ENCODE measurements at places on chromosomes 1 and 21.

DNA sequence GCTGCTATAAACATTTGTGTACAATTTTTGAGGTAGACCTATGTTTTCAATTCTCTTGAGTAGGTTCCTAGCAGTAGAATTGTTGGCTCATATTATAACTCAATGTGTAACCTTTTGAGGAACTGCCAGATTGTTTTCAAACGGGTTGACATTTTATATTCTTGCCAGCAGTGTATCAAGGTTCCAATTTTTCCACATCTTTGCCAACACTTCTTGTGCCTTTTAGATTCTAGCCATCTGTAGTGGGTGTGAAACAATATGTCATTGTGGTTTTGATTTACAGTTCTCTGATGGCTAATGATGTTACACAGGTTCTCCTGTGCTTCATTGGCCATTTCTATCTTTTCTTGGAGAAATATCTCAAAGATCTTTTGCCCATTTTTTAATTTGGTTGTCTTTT, 36.4 kb downstream of the MAP3K7CL start:
- no peak for DNase-seq

- no peak for DNase-seq
These were observed 23.4 kb downstream of the WNT9A start for GRCh38 chr1:227924168-227924832.

GRCh38 chr1:187203257-187203656, 374.5 kb downstream of the PLA2G4A start:
- no peak for DNase-seq

DNA sequence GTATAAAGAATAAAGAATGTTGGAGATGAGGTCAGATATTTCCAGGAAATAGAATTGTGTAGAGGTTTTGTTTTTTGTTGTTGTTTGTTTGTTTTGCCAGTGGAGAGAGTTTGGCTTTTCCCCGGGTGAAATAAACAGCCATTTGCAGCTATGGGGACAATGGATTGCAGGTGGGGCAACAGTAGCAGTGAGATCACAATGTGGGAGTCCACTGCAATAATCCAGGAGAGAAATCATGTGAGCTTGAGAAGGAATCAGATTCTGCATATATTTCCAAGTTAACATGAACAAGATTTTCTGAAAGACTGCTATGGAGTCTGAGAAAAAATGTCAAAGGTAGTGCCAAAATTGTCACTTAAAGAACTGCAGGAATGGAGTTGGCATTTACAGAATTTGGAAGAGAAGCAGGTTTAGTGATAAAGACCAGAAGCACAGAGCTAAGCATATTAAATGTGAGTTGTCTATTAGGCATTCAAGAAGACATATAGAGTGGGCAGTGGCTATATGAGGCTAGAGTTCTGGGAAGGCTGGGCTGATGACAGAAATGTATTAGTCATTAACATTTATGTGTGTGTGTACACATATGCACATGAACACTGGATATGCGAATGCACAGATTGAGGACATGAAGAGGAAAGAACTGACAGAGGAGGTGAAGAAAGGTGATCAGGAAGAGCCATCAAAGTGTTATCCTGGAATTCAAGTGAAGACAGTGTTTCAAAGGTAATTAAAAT, 729.6 kb upstream of the PTBP2 start:
- no peak for DNase-seq

DNA sequence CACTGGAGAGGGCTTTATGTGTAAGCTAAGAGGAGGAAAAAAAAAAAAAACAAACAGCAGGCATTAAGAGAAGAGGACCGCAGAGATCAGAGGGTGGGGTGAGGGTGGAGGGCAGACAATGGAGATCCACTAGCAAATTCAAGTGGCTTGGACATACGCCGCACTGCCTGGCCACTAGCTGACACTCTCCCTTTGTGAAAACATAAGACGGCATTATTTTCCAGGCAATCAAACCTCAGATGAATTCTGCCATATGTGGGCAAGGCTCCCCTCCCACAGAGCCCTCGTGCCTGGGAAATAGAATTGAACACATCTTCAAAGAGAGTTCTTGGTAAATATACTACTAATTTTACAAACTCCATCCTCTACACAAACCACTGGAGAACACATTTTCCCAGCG, 53.6 kb downstream of the ERG start:
- no peak for DNase-seq

DNA sequence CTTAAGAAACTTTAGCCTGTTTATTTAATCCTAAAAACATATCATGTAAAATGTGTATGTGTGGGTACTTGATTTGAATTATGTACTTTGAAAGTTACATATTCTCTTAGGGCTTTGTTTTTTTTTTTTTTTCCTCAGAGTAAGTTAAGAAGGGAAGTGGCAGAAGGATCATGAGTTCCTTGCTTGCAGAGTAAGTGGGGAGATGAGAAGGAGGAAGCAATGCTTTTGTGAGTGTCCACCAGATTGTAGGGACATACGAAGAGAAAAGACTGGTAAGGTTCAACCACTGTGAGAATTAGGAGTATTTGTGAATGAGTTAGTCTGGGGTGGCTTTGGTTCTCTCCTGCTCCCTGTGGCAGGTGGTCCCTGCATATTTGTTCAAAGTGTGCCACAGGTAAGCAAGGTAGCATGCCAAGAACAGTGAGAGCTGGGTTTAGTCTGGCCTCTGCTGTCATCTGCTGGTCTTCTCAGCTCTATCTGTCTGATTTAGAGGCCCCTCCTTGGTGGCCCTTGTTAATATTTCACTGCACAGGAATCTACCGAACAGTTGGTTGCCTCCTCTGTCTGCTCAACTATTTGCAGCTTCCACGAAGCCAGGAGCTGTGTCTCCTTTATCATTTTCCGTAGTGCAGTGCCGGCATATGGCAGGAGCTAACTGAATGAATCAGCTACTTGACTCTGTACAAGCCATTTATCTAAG, 9.5 kb downstream of the DNM3 start:
- no peak for DNase-seq

- no peak for DNase-seq
These were observed 56.2 kb downstream of the KLHDC7A start for GRCh38 chr1:18536915-18537314.

- DNase-seq, result no peak
These were observed 142.2 kb downstream of the SLC45A1 start for GRCh38 chr1:8460132-8460544.

GRCh38 chr1:53551428-53551995, 92.3 kb downstream of the DMRTB1 start:
- DNase-seq, result no peak

GRCh38 chr1:115088115-115088778, 1.1 kb downstream of the TSPAN2 start:
- no peak for DNase-seq

DNA sequence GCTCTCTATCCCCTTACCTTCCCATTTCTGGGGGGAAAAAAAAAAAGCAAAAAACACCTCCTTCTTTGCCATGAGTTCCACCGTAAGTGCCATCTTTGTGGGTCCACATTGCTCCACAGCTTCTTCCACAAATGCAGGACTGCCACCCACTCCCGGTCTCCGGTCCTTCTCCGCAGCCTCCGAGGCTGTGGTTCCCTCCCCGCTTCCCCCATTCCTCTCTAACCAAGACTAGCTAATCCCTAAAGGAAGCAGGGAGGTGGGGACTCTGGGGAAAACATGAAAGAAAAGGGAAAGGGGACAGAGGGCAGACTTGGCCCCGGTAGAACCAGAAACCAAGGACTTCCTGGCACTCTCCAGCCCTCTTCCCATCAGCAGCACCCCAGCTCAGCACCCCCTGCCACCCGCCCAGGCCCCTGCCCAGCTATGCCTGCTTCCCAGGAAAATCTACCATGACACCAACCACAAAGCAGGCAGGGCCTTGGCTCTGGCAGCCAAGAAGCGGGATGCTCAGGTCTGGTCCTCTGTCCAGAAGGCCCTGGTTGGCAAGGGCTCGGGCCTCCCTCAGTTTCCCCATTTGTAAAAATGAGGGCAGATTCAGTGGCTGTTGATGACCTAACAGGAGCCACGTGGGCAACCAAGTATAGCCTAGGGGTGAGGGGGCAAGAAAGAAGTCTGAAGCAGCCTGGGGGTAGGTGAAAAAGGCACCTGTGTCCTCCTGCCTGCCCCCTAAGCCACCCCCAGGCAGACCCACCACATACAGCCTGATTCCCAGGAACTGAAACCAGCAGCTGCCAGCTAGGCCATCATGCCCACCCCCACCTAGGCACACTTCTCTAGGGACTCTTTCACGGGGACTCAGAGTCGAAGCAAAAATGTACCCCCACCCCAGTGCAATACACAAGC, 2.5 kb downstream of the EPHA2 start:
- no peak for DNase-seq

DNA sequence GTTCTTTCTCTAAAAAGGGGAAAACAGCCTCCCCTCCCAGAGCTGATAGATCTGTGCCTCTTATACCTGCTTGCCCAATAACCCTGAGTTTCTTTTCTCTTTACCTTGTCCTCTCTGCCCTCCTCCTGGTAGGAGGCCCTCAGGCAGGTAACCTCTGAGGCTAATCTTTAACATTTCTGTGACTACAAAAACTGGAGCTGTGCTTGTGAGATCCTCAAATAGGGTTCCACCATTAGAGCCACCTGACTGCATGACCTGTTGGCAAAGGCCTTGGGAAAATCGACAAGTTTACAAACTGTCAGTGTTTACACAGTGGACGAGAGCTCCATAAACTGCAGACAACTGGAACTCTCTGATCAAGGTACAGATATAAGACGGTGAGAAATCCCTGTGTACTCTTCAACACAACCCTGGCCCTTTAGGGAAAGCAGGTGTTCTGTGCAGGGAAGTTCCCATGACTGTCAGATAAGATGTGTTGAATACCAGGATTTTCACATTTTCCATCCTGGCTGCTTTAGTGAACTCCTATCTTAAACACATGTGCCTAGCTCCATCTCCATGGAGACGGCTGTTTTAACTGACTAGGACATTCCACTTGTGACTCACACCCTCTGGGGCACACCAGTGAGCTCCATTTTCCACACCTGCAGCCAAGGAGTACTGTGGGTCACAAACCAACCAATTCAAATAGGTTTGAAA, 38.3 kb downstream of the ECE1 start:
- DNase-seq, result no peak

- no peak for DNase-seq
These were observed 97.0 kb downstream of the CHRM3 start for GRCh38 chr1:239483391-239483790.

DNA sequence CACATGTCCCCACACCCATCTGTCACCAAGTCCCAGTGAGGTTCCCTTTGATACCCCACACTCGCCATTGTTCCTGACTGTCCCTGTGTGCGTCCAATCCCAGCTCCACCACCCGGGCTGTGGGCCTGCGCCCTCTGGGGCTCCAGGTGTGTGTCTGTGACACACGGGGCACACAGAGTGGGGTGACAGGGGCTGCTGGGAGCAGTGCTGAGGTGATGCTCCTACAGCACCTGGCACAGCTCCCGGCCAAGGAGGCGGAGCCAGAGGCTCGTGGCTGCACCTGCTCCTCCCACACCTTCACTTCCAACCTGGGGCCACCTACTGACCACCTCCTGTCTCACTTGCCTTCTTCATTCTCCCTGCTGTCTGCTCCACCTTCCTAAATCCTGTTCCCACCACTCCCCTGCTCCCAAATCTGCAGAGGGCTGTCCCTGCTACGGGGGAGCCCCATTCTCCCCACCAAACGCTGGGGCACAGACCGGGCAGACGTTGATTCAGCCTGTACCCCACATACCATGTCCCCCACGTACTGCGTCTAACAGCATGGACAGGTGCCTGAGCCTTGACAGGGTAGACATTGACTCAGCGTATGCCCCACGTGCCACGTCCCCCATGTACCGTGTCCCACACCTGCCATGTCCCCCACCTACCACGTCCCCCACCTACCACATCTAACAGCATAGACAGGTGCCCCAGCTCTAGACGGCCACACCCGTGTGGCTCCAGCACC, 16.4 kb downstream of the WDR4 start:
- no peak for DNase-seq

GRCh38 chr1:226133504-226134123, 52.9 kb downstream of the ACBD3 start:
- DNase-seq, result no peak

GRCh38 chr1:6982860-6983259, 197.6 kb downstream of the CAMTA1 start:
- DNase-seq, result no peak

DNA sequence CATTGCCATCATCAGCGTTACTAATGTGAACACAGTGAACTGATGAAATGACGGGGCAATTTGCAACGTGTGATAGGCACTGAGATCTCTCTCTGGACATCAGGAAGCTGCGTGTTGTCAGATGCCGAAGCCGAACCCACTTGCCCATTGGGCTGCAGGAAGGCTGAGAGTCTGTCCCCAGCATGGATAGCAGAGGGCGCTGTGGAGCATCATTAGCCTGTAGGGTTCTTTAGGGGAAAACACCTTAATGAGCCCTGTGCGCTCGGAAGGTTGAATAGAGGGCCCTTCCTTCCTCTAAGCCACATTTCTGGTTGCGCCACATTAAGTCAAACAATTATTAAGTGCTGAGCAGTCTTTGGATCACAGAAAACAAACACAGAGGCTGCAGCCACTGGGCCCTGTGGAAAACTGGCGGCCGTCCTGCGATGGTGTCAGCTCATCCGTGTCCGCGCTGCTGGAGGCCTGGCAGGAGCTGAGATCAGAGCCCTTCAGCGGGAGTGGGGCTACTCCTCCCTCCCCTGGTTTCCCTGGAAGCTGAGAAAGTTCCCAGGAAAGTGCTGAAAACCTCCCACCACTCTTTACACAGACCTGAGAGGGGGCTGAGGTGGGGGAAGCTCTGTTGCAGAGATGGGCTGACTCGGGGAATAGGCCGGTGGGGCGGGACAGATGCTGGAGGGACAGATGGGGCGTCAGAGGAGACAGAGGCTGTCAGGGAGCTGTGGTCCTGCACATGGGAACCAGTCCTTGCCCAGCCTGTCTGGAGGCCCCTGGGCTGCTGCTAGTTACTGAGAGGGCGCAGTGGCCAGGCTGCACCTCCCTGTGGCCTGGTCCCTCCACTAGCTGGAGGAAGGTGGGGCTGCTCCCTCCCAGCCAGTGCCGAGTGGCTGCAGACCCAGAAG, 12.7 kb downstream of the TFF2 start:
- DNase-seq, result no peak

DNA sequence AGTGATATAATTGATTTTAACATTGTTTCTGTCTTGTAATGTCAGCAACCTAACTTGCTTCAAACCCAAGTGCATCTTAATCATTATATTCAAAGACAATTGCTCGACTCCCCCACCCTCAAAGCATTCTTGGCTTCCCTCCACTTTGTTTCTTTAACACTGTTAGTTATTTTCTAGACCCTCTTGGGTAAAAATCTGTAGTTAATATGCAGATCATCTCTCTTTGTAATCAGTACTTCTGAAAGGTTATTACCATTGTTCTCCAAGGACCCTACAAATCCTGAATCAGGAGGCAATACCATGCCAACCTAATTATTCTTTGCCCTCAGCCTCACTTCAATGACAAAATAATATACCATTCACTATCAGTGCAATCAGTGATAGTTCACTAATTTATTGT, 1075.7 kb downstream of the AMY1C start:
- no peak for DNase-seq

GRCh38 chr1:197776351-197777105, 1.2 kb upstream of the DENND1B start:
- DNase-seq, result no peak

GRCh38 chr1:98480271-98480670, 181.2 kb upstream of the SNX7 start:
- no peak for DNase-seq

- DNase-seq, result no peak
These were observed 19.2 kb downstream of the SLC9A1 start for GRCh38 chr1:27135541-27136235.

GRCh38 chr1:21491488-21492355, 17.5 kb upstream of the ALPL start:
- no peak for DNase-seq
